ENCODE measurements at places on chromosomes 5 and 9.

DNA sequence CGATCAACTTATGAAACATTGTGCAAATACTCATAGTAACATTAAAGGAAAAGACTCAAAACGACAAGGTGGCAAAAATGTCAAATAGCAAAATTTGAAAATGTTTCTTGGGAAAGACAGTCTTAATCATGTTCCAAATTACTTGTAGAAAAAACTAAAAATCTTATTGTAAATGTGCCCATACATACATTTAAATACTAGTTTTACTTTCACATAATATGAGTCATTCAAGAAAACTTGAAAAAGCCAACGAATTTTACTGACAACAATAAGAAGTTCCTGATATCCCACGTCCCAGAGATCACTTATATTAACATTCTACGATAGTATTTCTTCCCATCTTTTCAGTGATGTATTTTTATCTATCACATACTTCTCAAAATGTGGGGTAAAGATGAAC lies 13.7 kb downstream of the MLLT3 start:
- DNase-seq: no peak

DNA sequence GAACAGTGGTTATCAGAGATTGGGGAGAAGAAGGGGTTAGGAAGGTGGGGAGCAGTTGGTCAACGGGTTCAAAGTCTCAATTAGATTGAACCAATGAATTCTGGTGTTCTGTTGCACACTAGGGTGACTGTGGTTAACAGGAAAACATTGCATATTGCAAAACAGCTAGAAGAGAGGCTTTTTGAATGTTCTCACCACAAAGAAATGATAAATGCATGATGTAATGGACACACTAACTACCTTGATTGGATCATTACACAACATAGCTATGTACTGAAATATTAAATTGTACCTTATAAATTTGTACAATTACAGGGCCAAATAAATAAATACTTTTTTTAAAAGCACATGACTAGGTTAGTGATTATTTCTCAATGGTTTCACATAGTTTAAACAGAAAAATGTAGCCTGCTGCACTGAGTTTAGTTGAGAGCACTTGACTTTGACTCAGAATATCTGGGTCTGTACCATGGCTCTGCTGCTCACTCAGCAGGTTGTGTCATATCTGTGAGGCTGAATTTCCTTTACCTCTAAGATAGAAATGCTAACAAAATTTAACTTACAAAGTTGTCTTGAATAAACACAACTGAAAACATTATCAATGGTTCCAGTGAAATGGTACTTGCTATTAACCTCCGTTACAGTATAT lies 30.4 kb downstream of the NUDT12 start:
- DNase-seq: no peak

- DNase-seq: no peak
Measured at GRCh38 chr5:32714836-32715235, 3.7 kb downstream of the NPR3 start.

DNA sequence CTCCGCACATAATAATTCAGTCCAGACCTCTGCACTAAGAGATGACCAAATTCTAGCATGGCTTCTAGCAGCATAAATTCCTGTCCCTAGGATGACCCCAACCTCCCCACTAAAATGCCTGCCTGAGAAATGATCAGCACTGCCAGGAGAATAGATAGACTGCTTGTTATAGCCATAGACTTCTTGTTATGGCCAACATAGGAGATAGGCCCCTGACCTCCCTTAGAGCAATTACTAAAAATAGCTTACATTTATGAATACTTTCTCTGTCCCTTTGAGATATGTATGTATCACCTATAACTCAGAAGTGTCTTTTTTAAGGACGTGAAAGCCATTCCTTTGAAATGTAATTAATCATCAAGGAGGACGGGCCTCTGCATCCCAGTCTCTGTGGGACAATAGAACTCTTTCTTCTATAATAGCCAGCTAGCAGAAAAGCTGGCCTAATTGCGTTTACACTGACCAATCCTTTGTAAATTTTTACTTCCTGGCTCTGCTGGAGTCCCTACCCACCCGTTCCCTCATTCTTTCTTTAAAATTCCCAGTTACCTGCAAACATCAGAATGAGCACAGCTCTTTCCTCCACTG lies 1002.7 kb downstream of the CDH18 start:
- DNase-seq: no peak

DNA sequence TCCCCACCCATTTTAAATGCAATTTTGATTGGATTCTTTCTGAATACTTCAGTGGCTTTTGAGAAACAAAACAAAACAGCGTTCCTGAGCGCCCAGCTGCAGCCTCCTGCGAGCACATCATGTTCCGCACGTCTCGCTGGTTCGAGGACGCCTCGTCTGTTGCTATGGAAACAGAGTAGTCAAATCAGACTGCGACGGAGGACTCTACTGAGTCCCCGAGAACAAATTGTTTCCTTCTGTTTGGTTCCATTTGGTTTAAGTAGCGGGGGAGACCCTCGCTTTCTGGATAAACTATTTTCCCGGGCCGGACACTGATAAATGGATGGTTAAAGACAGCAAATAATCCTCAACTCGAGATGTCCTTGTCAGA lies 69.0 kb downstream of the SLC28A3 start:
- no peak for DNase-seq

- no peak for DNase-seq
Measured at GRCh38 chr9:130034570-130034969, 8.4 kb downstream of the FNBP1 start.

GRCh38 chr5:154189819-154190594 lies 526 bp upstream of the GALNT10 start:
- peak; percentile 66 for DNase-seq

- no peak for DNase-seq
Measured at GRCh38 chr5:53099546-53099945, 10.0 kb downstream of the MOCS2 start.

- no peak for DNase-seq
Measured at GRCh38 chr9:128593039-128593438, 40.7 kb downstream of the SPTAN1 start.

- no peak for DNase-seq
Measured at GRCh38 chr5:54547711-54548250, 30.2 kb downstream of the SNX18 start.

GRCh38 chr9:137006116-137007003 lies 10.0 kb upstream of the CLIC3 start:
- DNase-seq: no peak

DNA sequence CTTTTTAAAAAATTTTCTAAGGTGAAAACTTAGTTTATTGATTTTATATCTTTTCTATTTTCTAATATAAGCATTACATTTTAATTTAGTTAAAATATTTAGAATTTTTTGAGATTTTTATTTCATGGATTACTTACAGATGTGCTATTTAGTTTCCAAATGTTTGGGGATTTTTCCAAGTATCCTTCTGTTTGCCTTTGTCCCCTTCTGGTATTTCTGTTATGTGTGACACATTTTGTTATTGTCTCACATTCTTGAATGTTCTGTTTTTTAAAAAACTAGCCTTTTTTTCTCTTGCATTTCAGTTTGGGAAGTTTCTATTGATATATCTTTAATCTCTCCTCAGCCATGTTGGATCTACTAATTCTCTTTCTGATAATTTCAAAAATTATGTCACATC lies 234.9 kb downstream of the FAM170A start:
- no peak for DNase-seq

- DNase-seq: no peak
Measured at GRCh38 chr5:16540421-16540820, 74.8 kb upstream of the ZNF622 start.

DNA sequence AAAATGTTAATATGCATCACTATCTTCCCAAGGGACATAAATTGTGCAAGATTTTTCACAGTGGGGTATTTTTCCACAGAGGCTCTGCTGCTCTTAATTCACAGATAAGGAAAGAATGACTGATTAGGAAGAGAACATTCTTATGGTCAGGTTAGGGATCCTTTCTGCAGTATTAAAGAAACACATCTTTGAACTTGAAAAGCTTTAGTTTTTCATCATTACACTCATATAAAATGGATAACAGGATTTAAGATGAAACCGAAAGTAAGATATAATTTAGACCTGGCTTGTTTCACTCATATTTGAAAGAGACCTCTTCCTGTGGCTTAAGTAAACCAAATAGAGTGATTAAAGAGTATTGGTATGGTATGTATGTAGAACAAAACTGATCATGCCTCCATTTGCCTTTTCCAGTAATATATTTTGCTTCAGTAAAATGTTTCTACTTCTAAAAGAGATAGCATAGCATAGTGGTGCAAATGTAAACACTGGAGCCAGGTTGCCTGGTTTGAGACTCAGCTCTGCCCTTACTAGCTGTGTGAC lies 160.0 kb downstream of the PRR16 start:
- DNase-seq: no peak

GRCh38 chr5:160573318-160573717 lies 151.7 kb downstream of the PTTG1 start:
- no peak for DNase-seq

- peak; percentile 12 for DNase-seq
Measured at GRCh38 chr5:112923148-112923917, 1.3 kb upstream of the REEP5 start.

GRCh38 chr5:116225281-116225922 lies 140.6 kb downstream of the COMMD10 start:
- DNase-seq: no peak

- DNase-seq: no peak
Measured at GRCh38 chr5:139816566-139816965, 21.0 kb downstream of the PSD2 start.

- DNase-seq: no peak
Measured at GRCh38 chr5:171601266-171601881, 181.9 kb downstream of the FGF18 start.

DNA sequence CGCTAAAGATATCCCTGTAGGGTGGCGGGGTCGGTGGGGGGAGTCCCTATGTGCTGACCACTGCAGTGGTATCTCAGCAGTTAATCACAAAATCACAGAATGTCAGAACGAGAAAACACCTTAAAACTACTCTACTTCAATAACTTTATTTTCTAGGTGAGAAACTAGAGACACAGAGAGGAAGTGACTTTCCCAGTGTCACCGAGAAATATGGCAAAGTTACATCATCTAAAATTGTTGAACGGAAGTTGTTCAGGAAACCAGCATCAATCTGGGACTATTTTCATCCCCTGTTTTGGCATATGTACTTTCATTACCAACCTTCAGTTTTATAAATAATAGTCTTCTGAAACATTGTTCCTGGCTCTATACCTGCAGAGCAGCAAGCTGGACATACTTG lies 384.0 kb downstream of the SPOCK1 start:
- no peak for DNase-seq

DNA sequence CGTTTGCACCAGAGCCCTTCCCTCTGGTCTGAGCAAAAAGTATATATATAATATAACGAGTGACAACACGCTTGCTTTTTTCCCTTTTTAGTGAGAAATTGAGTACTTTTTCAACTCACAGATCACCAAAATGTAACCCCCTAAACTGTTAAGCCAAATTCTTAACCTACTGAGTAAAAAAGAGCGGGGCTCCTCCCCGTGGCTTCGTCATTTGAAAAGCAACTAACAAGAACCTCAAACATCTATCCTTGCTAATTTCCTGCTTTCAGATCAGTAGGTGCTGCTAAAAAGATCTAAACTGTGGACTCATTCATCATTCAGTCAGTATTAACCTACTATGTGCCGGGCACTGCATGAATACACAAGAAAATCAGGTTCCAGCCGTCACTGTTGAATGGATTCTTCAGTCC lies 1.0 kb upstream of the PTBP3 start:
- no peak for DNase-seq

GRCh38 chr5:174318578-174318977 lies 273.1 kb downstream of the NSG2 start:
- DNase-seq: no peak

DNA sequence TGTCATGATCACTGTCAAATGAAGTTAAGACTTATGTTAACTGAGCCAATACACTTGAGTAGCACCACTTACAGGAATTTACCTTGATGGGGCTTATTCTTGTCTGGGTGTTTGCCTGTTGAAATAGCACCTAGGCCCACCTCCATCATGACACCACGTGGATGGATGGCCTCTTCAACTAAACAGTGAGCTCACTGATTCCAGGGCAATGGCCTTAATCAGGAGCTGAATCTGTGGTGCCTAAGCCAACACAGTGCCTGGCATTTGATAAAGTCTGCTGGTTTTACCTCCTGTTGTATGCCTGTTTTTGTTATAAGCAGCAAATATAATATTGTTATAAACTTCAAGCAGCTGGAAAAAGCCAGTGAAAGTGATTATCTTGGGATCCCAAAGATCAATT lies 190.5 kb downstream of the LURAP1L start:
- no peak for DNase-seq

GRCh38 chr5:91151947-91152346 lies 231.2 kb downstream of the ARRDC3 start:
- no peak for DNase-seq

DNA sequence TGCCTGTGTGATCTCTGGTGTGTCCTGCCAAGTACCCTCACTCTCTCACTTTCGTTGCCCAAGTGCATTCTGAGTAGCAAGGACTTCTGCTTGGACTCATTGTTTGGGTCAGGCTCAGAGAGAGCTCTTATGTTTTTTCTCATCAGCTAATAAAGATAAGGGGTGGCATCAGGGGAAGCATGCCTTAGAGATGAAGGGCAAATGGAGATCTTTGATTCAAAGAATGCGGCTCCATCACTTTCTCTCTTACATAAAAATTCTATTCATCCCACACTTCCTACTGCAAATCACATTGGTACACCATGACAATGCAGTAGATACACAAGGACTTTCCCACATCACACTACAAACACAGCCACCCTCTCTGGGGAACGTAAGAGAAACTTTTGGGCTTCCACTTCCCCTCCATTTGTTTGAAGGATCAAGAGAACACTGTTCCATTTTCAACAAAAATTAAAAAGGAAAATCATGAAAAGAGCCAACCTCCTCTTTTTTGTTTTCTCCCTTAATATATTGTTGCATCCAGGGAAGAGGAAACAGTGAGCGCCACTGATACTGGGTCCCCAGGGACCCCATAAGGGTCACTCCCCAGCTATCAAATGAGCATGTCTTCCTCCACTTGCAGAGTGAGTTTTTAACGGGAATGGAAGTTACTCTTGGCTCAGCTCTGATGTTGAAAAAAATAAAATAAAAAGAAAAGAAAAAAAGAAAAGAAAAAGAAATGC lies 73.0 kb downstream of the ZNF366 start:
- no peak for DNase-seq

DNA sequence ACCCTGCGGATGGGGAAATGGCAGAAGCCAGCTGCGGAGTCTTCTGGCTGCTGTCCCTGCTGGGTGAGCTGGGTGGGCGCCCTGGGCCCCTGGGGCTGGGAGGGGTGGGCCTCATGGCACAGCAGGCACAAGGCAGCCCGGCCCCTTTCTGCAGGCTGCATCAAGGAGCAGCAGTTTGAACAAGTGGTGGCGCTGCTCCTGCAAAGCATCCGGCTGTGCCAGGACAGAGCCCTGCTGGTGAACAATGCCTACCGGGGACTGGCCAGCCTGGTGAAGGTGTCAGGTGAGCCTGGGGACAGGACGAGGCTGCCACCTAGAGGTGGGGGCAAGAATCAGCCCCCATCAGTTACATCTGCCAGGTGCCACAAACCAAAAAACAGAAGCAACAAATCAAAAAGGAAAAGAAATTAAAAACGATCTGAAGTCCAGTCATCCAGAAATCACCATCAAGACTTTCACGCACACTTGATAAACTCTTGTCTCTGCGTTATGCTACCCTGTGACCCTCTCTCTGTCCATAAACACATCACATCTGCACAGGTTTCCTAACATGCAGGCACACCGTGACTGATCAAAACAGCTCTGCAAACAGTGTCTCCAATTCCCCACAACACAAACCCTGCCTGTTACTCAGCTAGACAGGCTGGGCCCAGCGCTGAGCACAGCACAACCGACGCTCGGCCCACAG lies 13.9 kb downstream of the REXO4 start:
- DNase-seq: peak; percentile 38
